ENCODE measurements at places on chromosomes 2 and 18. TPM values are rescaled to one million over a fixed set of nuclear protein-coding genes. Genes with fewer than 3 reads are reported as not detected.

DNA sequence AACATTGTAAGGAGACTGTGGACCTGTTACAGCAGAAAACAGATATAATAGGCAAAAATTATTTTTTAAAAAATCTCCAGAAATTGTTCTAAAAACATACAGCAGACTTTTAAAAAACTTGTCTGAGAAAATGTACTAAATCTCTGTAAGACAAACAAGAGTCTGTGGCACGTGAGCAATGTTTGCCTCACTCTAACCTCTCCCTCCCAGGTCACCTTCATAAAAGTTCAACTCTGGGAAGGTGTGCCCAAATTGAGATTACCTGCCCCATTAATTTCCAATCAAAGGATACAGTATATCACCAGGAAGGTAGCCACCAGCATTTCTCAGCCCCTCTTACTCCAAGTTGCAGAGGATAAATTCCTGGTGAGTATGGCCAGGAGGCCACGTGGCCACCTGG, 992.7 kb downstream of the TMEM182 start:
- no peak for DNase-seq

DNA sequence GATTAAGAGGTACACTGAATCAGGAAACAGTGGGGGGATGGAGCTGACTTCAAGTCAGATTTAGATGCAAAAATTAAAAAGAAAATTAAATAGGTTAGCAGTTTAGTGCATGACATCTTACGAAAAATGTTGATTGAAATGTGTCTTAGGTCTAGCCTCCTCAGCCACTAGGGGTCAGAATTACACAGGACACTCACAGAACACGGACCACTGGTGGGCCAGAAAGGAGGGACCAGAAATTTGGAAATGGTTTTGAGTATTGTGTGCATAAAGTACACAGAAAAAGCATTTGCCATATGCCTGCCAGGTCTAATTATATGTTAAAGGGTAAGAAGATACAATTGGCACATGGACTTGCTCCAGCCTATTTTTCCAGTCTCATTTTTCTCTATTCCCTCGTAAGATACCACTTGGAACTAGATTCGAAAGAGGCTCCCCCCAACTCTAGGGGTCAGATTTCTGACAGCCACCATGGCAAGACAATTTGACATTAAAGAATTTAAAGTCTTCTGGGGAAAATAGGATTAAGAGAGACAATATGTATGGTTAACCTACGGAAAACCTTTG, 550.2 kb upstream of the SETBP1 start:
- no peak for DNase-seq

SLC35F5 gene
- total RNA-seq, result 14.3 TPM

DNA sequence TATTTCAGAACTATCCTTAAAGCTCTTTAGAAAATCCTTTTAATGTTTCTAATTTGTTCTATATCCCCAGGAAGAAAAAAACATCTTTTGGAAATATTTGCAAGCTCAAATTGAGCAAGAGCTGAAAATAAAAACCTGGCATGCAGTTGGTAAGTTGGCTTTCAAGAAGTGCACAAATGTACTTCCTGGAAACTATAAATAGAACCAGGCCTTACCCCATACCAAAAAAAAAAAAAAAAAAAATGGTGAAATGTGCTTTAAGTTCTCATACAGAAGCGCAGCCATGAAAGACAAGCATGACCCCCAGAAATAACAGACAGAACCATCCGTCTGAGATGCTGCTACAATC, 178.5 kb downstream of the HDAC4 start:
- DNase-seq, result no peak

- peak; percentile 60 for DNase-seq
These were observed 6.5 kb downstream of the TANK start for GRCh38 chr2:161166538-161167409.
